Epithelial cell of proximal tubule (primary cell): ENCODE measurements at places on chromosomes 16 and 17. TPM values are rescaled to one million over a fixed set of nuclear protein-coding genes. Genes with fewer than 3 reads are reported as not detected.
A peak's percentile ranks its signal among the peaks of the same experiment; 100 is the strongest.

GRCh38 chr16:2585651-2586081 lies 47.8 kb downstream of the PDPK1 start:
- DNase-seq: no peak

GRCh38 chr16:14545346-14545884 lies 84.6 kb downstream of the PARN start:
- DNase-seq: no peak

DNA sequence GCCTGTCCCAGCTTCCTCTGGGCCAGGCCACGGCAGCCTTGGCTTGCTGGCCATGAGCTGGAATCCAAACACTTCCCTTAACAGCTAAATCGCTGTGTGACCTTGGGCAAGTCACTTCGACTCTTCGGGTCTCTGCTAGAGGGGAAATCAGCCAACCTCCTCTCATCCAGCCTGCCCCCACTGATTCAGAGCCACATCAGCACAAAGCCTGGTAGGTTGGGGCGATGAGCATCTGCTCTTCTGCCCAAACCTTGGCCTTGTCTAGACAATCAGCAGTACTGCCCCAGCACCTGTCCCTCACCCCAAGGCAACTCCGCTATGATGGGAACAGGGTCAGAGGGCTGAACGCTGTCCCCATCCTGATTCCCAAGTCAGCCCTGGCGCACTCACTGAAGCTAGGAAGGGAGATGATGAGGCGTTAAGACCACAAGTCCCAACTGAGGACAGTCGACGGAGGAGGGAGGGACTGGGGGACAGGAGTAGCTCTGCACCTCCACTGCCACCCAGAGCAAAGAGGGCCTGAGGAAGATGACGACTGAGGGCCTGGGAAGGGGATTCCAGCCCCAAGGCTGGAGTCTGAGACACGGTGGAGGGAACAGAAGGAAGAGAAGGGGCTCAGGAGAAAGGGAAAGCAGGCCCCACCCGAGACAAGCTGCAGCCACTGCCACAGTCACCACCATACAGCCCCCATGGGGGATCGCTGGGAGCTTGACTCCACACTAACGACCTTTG lies 1.3 kb downstream of the CLUH start:
- no peak for DNase-seq

DNA sequence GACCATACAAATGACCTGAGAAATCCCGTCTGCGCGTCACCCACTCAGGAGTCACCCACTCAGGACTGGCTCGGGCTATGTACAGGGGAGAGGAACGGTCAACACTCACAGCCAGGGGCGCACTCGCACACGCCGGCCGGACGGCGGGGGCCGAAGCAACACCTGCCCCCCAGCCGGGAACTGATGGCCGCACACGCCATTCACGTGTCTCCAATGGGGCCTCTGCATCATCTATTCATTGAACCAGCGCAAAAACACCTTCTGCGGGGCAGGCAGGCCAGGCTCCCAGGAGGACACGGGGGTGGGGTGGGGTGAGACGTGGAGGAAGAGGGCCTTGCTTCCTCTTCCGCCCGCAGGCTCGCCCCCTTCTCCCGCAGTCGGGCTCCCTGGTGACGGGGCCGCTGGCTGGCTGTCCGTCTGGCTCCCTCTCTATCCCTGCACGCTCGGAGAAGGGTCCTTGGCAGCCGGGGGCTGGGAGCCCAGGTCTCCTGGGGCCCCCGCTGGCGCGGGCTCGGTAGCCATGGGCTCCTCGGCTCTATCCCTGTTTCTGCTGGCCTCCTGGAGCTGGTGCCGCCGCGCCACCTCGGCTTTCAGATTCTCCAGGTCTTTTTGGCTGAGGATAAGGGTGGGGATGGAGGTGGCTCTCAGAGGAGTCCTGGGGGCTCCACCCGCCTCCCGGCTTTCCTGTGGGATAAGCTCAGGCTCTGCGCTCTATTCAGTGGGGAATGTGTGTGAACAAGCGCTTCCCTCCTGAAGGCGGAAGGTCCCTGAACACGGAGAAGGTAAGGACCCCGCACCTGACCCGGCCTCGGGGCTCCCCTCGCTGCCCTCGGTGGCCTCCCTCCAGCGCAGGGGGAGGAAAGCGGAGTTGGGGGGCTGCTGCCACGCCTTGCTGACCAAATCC lies 21.1 kb downstream of the CLUH start:
- no peak for DNase-seq

- no peak for DNase-seq
These were observed 27.8 kb downstream of the C16orf96 start for GRCh38 chr16:4583906-4584305.

DNA sequence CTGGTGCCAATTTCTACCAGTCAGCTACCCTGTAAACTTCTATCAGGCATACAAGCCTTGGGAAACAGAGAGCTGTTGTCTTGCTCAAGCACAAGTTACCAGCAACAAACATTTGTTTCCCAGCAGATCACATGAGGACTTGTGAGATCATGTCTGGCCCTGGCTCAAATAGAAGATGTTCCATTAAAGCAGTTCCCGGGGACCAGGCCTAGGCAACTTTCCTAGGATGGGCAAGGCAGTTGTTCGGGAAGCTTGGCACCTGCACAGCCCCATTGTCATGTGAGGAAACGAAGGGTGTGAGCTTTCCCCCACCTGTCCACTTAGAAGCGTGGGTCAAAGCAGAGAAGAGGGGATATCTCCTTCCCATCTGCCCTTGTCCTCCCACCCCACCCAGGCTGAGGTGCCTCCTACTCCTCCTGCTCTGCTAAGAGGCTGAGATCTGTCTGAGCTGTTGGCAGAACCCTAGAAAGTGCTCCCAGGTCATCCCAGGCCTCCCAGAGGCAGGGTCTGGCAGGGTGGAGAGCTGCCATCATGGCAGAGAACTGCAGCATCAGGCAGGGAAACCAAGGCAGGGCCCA lies 11.2 kb upstream of the SLC47A2 start:
- peak; percentile 90 for DNase-seq

DNA sequence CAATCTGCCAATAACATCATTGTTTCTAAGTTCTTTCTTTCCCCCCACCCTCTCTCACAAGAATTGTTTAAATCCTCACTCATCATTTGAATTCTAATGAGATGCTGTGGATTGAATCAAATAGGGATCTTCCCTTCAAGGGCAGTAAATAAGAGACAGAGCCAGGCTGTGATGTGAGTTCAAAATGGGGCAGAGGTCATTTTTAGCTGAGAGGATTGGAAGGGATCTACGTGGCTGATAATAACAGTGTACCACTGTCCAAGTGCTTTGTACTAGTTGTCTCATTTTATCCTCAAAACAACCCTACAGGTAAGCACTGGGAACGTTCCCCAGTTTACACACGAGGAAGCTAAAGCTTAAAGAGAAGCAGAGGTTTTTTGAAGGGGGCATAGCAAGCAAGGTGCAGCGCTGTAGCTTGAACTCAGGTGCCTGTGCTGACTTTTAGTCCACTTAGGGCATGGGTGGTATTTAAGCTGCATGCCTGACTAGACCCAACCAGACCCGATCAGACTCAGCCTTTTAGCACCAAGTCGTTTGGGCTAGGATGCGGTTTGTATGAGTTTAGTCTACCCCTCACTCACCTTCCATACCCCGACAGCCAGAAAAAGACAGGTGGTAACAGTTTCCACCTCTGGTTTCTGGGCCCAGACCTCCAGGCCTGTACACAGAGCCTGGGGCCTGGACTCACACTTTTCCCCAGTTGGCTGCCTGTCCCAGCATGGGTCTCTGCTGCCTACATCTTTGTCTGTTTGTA lies 39.2 kb upstream of the CCR7 start:
- DNase-seq: no peak

- DNase-seq: no peak
These were observed 121.7 kb upstream of the CCL2 start for GRCh38 chr17:34133350-34133749.

CTRB2 gene
- not detected in 2 replicates for total RNA-seq
